ENCODE measurements at places on chromosomes 5 and 9. TPM values are rescaled to one million over a fixed set of nuclear protein-coding genes. Genes with fewer than 3 reads are reported as not detected.
A peak's percentile ranks its signal among the peaks of the same experiment; 100 is the strongest.

DNA sequence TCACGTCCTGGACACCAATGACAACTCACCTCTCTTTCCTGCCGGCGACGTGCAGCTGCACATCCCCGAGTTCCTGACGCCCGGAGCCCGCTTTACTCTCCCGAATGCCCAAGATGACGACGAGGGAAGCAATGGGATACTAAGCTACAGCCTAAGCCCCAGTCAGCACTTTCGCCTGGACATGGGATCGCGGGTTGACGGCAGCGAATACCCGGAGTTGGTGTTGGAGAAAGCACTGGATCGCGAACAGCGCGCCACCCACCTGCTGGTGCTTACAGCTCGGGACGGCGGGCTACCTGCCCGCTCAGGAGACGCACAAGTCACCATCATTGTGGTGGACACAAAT is 1.1 kb downstream of the PCDHAC1 start:
- peak; percentile 1 for DNase-seq

DNA sequence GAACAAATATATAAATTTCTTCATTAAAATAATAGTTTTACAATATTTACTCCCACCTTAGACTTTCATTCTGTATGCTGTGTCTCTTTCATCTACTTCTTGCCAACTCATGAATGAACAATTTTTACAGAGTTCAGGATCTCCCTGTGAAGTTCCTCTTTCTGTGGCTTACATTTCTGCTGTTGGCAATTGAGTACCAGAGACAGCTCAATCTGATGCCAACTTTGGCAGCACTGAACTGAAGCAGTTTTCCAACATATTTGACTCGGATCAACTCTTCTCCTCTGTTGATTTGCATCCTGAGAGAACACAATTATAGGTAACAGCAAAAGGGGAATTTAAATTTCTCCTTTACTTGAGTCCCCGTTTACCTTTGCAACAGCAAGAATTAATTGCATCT is 1262.2 kb downstream of the EFNA5 start:
- no peak for DNase-seq

- DNase-seq = no peak
These were observed 24.4 kb upstream of the CLK4 start for GRCh38 chr5:178651046-178651810.

DNA sequence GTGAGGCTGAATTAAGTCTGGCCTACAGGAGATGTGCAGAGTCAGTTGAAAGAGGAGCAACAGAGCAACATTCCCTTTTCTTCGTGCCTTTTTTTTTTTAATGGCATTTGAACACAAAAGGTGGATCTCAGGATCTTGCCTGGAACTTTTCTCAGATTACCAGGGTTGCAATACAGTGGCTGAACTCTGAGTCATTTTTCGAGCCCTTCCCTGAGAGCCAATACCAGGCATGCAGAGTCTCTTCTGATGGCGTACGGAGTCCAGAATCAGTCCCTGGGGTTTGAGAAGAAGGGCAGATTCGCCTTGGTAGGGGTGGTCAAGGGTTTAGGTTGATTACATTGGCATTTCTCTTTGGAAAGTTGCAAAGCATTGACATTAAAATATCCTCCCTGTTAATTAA is 271.5 kb downstream of the GAS1 start:
- no peak for DNase-seq

- DNase-seq = no peak
These were observed 25.6 kb downstream of the SLC6A3 start for GRCh38 chr5:1419476-1420210.

DNA sequence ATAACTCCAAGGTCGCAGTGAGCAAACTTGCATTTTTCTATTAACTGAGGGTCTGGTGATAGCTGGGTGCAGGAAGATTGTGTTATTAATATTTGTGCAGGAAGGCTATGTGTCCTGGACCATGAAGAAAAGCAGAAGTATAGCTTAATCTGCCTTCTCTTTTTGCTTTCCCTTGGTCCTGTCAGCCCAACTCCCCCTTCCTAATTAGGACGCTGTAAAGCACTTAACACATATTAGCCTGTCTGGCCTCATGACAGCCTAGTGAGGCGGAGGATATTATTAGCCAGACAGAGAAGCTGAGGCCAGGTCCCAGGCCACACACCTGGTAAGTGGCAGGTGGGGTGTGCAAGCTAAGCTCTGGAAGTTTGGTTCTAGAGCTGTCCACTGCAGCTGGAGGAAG is 29.5 kb downstream of the SLC46A2 start:
- DNase-seq = no peak

The PCDHGA9 gene
- 12.2 TPM for total RNA-seq
